ENCODE measurements at places on chromosomes 3 and 15.
A peak's percentile ranks its signal among the peaks of the same experiment; 100 is the strongest.

- DNase-seq, result no peak
These were observed 265.1 kb downstream of the TJP1 start for GRCh38 chr15:29557171-29557570.

DNA sequence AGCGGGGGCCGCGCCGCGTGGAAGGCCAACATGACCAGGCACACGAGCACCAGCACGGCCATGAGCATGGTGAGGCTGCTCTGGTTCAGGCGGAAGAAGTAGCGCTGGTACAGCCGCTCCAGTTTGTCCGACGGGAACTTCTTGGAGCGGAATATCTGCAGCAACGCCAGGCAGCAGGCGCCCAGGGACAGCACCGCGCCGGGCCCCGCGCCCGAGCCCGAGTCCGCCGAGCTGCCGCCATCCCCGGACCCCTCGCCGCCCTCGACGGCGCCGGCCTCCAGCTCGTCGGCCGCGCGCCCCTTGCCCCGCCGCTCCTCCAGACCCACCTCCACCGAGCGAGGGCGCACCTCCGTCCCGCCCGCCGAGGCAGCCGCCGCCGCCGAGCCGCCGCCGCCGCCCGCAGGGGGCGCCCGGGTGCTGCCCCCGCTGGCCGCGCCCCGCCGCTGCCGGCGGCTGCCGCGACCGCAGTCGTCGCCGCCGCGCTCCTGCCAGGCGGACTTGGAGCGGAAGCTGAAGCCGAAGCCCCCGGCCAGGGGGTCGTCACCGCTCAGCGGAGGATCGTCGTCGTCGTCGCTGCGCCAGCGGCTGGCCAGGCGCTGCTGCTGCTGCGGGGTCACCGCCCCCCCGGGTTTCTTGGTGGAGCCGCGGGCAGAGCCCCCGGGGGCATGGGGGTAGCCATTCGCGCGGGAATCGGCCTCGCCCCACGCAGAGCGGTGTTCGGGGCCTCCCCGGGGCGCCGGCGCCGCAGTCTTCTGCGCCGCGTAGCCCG lies 957 bp downstream of the ADCY5 start:
- DNase-seq, result no peak

GRCh38 chr3:161600173-161600572 lies 103.6 kb downstream of the OTOL1 start:
- DNase-seq, result no peak

DNA sequence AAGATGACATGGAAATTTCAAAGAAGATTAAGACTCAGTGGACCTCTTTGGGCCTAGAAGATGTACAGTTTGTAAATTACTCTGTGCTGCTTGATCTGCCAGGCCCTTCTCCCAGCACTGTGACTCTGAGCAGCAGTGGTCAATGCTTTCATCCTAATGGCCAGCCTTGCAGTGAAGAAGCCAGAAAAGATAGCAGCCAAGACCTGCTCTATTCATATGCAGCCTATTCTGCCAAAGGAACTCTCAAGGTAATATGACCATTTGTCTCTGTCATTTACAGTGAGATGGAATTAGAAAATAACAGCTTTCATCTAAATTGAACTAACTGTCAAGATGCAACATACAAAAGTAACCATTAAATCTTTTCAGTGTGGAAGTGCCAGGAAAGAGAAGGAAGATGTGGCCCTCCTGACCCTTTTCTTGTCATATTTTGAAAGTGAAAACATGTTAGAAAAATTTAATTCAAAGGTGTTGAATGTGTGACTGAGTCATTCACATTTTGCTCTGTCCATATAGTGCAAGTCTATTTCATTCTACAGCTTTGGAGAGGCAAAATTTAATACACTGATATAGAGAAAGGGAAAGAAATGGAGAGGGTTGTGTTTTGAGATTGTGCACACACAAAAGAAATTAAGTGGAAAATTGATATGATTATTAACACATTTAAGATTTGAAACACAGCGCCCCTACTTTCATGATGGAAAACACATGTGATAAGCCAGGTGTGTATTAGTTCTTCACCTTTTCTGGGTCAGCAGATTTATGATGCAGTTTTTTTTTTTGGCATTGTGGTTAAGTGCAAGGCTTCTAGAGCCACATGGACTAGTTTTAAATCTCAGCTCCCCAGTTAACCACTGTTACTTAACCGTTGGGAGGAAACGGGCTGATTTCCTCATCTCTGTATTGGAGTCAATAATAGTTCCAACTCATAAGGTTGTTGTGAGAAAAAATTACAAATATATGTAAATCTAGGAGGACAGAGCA lies 375.1 kb downstream of the NAALADL2 start:
- no peak for DNase-seq

DNA sequence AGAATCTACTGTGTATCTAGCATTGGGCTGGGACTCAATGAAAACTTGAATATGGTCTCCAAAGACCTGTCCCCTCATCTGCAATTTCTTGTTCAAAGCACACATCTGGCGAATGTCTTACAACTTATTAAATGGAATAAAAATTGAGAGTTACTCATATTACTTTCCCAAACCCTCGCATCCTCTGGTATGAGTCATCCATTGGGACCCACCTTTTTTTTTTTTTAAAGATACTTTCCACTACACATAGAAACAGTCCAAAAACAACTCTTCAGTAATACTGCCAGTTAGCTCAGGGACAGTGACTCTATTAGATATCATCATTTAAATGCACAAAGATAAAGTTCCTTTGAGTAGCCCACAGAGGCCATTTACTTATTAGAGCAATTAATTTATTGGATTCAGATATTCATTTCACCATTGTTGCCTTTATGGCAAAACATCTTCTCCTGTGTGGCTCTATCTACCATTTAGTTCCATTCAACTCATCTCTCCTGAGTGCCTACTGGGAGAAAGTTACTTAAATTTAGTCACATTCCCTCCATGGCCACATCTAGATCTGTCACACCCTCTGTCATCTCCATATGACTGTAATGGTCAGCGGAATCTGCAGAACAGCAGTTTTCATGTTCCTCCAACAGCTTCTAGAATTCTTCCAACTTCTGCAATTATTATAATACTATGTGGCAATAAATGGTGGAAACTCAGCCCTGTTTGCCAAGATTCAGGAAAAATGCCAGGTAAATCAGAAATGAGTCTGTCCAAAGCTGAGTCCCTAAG lies 77.9 kb upstream of the ARHGEF3 start:
- no peak for DNase-seq

GRCh38 chr15:65730549-65731172 lies 61.4 kb downstream of the DENND4A start:
- no peak for DNase-seq

- DNase-seq, result no peak
These were observed 37.9 kb upstream of the ARL8B start for GRCh38 chr3:5084224-5084623.

- no peak for DNase-seq
These were observed 9.6 kb downstream of the CELSR3 start for GRCh38 chr3:48652923-48653715.

DNA sequence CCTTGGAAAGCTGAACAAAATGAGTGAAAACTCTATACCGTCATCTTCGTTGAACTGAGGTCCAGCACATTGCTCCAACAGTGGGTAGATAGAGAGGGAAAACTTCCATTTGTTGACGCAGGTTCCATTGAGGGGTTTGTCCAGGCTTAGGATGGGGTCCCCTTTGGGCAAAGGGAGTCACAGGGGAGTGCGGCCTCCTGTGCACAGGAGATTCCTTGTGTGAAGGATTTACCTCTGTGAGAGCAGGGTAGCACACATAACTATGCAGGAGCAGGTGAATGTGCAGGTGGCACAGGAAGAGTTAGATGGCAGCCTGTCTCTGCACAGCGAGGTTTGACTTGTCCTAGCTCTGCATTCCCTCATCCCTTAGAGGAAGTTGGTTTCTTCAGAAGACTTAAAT lies 139.3 kb downstream of the SNRPN start:
- no peak for DNase-seq

DNA sequence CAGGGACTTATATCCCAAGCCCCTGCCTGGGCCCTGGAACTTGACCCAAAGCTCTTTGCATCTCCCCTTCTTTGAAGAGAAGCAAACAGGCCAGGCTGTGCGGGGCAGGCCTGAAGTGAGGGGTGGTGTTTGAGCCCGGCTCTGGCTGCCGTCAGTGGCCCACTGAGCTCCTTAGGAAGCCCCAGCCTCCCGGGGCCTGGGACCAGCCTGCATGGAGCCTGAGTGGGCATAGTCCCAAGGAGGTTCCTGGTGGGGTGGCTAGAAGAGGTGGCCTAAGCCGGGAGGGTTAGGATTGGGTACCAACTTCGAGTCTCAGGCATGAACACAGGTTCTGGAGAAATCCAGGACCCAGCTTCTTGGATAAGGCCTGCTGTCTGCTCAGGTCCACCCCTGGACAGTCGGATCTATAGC lies 6.4 kb downstream of the TMIE start:
- no peak for DNase-seq

- no peak for DNase-seq
These were observed 29.6 kb upstream of the GREM1 start for GRCh38 chr15:32688151-32688639.

- DNase-seq, result no peak
These were observed 385.3 kb downstream of the PDCD6IP start for GRCh38 chr3:34183611-34184340.

DNA sequence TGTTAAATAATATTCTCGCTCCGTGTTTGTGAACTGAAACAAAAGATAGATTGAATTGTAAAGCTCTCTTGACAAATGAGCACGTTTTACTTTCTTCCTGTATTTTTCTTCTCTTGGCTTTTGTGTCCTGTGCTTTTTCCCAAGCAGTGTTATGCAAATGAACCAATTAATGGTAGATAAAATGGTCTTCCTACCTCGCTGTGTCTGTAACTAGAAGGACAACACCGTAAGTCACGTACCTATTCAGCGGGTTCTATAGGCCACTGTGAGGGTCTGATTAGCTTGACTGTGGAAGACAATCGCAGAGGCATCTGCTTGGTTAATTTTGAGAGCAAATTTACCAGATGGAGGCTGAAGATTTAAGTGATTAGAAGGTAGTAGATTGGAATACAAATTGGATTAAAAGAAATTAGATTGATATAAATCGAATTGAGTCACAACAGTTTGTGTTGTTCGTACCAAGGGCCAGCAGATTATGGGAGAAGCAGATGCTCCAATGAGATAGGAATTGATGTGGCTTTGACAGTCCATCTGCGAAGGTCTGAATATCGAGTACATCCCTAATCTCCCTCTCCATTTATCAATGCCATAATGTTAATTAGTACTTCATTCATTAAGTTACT lies 40.2 kb downstream of the ROBO2 start:
- no peak for DNase-seq

DNA sequence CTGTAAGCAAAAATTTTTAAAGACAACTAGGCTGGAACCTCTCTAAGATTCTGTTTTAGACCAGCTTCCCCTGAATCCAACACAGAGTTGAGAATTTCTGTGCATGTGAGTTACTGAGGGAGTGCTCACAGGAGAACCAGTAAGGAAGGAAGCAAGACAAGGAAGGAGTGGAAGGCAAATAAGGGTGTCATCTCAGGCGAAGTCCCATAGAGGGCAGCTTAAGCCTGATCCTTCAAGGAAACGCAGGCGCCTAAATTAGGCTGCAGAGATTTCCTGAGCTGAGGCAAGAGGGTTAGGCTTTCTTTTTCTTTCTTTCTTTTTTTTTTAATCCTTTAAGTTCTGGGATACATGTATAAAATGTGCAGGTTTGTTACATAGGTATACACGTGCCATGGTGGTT lies 36.2 kb upstream of the COL6A6 start:
- no peak for DNase-seq

GRCh38 chr3:61530355-61530754 lies 31.0 kb upstream of the PTPRG start:
- DNase-seq, result no peak

DNA sequence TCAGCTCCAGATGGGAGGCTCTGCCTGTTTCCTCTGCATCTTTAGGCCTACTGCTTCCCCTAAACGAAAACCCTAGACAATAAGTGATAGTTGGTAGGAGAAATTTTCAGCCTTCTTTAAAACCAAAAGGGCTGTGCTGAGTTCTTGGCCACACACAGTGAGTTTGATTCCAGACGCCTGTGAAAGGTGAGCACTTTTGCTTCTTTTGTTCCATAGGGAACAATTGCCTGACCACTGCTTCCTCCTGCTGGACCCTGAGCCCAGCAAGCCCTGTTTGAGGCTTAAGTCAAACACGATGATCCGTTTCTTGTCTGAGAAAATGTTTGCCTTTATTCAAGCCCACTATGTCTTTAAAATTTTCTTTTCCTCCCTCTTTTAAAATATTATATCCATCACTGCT lies 493.9 kb downstream of the ZIC1 start:
- no peak for DNase-seq

GRCh38 chr15:74768771-74769342 lies 13.0 kb upstream of the CSK start:
- peak; percentile 62 for DNase-seq

DNA sequence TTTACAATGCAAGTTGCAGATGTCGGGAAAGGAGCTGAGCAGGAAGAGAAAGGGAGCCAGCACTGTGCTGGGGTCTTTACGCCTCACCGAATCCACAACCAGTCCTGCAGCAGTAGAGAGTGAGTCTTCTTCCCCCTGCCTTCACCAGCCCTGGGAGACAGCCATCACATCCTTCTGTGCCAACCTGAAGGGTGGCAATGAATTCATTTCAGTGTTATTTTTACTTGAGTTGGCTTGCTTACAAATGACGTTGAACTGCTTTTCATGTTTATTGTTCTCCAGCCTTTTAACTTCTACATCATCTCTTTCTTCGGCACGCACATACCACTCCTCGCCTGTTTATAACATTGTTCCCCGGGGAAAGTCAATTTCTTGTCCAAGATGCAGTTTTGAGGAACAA lies 77.1 kb downstream of the TRIM42 start:
- no peak for DNase-seq

- DNase-seq, result no peak
These were observed 76.3 kb downstream of the SUCNR1 start for GRCh38 chr3:151949706-151950105.

GRCh38 chr3:61733876-61734275 lies 172.5 kb downstream of the PTPRG start:
- no peak for DNase-seq

GRCh38 chr3:58779934-58780333 lies 113.4 kb upstream of the FAM3D start:
- DNase-seq, result no peak

- no peak for DNase-seq
These were observed 218.2 kb downstream of the ATP8B4 start for GRCh38 chr15:49900903-49901235.

DNA sequence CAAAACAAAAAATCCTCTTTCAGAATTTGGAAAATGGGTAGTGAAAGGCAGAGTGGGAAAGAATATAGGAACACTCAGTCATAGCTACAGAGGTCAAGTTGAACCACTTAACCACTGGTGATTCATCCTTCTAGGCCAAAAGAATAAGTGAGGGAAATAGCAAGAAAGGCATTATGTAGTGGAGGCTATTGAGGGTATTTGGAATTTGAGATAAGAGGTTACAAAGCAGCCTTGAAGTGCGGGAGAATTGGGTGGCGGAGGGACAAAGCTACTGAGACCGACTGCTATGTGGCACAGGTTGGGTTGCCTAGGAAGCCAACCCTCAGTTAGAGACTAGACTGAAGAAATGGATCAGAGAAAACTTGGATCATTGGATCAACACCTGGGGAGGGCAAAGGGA lies 109.5 kb downstream of the SYNPR start:
- DNase-seq, result no peak

- no peak for DNase-seq
These were observed 112.4 kb downstream of the CD47 start for GRCh38 chr3:107978131-107979055.

- DNase-seq, result no peak
These were observed 73.5 kb downstream of the SCN10A start for GRCh38 chr3:38742550-38742949.

- no peak for DNase-seq
These were observed 22.4 kb downstream of the CYP11A1 start for GRCh38 chr15:74345051-74345450.

Data from hippocampal formation (tissue), 2 donors.